ENCODE measurements at places on chromosomes 2 and 18.

DNA sequence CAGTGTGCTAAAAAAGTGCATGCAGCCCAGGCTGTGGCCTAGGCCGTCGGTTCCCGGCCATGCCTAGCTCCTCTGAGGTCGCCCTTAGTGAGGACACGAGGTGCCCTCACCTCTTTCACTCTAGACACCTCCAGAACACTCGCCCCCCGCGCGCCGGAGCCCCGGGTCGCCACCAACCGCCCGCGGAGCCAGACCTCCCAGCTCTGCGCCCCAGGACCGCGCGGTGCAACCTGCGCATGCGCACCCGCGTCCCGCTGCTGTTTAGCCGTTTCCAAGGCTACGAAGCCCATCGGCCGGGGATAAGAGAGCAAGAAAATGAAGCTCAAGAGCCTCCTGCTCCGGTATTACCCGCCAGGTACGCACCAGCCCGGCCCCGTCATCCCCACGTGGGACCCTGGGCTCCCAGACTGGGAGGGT lies at the start of gene DAW1:
Gene DAW1 (plus strand): TSS at position 257 of the 417 bp plus-strand sequence. CDS start 59 bp downstream, at position 316.
- DNase-seq, result no peak

- no peak for DNase-seq
Observed at GRCh38 chr2:216742411-216742810, 47.1 kb upstream of the IGFBP5 start.

GRCh38 chr2:241071677-241072111 lies 30.4 kb downstream of the MTERF4 start:
- DNase-seq, result no peak

GRCh38 chr2:21676676-21677075 lies 552.9 kb downstream of the TDRD15 start:
- DNase-seq, result no peak

DNA sequence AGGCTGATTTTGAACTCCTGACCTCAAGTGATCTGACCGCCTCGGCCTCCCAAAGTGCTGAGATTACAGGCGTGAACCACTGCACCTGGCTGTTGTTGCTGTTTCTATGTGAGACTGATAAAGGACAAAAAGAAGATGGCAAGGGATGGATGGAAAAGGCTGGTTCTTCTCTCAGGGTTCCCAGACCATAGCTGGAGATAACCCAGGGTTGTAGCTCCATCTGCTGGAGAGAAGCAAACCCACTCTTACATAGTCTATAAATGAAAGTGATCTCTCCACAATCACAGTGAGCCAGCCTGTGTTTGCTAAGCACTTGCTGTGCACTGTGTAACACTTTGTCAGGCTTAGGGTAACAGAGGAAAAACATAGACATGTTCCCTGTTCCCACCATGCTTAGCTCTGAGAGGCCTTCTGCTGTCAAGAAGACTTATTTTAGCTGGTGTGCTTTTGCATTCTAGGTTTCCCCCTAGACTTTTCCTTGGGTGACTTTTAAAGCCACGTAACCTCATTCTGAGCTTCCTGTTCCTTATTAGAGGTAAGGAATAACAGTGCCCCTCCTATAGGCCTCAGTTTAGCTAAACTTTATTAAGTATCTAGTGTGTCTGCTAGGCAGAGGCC lies 49.7 kb downstream of the LIMS1 start:
- peak; percentile 34 for DNase-seq

DNA sequence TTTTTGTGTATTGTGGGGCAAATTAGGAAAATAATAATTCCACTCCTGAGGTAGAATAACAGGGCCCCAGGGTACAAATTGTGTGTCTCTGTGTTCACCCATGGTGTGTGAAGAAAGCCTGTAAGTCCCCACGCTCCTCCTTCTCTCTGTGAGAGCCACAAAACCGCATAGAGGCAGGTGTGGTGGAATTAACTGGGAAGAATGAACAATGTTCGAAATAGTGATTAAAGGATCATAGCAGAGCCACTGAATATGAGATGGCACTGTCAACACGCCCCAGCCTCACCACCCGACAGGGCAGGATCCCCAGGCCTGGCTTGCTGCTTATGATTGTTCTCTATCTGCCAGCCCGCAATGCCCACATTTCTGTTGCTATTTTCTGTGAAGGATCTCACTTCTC lies 14.1 kb downstream of the IL1RN start:
- no peak for DNase-seq

GRCh38 chr2:19982268-19982667 lies 7.6 kb downstream of the WDR35 start:
- DNase-seq, result no peak

- no peak for DNase-seq
Observed at GRCh38 chr2:199467066-199467822, 9.5 kb upstream of the SATB2 start.

- no peak for DNase-seq
Observed at GRCh38 chr2:69157441-69157840, 144.5 kb downstream of the ANTXR1 start.

GRCh38 chr2:32937602-32938448 lies 8.9 kb upstream of the LTBP1 start:
- no peak for DNase-seq

DNA sequence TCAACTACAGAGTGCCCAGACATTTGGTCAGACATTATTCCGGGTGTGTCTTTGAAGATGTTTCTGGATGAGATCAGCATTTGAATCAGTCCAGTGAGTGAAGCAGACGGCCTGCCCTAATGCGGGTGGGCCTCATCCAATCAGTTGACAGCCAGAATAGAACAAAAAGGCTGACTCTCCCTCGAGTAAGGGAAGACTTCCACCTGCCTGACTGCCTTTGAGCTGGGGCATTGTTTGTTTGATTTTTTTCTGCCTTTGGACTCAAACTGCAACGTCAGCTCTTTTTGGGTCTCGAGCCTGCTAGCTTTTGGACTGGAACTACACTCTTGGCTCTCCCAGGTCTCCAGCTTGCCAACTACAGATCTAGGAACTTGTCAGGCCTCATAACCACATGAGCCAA lies 111.7 kb upstream of the AGAP1 start:
- DNase-seq, result no peak

GRCh38 chr2:2646433-2647051 lies 315.5 kb upstream of the MYT1L start:
- DNase-seq, result peak; percentile 13

DNA sequence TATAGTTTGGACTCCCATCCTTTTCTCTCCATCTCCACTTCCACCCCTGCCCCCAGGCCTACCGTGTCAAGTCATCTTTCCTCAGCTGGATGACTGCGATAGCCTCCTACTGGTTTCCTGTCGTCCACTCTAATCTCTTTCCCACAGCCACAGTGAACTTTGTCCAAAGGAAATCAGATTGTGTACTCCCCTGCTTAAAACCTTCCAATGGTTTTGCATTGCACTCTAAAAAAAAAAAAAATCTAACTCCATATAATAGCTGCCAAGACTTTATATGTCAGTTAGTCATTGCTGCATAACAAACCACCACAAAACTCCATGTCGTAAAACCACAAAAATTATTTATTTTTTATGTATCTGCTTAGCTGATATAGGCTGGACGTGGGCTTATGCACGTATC lies 160.2 kb upstream of the CCDC68 start:
- DNase-seq, result no peak

DNA sequence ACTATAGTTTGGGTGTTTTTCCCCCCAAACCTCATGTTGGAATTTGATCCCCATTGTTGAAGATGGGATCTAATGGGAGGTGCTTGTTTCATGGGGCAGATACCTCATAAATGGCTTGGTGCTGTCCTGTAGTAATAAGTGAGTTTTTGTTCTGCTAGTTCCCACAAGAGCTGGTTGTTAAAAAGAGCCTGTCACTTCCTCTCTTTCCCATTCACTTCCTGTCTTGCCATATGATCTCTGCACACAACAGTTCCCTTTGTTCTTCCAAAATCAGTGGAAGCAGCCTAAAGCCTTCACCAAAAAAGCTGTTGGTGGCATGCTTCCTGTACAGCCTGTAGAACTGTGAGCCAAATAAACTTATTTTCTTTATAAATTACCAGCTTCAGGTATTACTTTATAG lies 768.2 kb upstream of the VRK2 start:
- no peak for DNase-seq

DNA sequence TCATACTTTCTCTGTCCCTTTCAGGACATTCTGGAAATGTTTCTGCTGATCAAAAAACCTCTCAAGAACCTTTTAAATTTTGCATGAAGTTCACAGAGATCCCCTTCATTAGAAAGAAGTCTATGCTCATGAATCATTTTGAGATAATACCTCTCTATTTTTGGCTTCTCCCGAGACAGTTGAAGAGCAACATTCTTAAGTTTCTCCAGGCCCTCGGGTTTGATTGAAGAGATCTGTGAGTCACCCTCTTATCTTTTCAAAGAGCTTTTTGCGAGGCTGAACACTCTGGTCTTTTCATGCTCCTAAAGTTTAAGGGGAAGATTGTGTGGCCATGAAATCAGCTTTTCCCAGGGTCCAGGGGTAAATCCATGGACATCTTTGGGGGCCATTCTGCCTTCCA lies 354.2 kb downstream of the FBXO15 start:
- no peak for DNase-seq

DNA sequence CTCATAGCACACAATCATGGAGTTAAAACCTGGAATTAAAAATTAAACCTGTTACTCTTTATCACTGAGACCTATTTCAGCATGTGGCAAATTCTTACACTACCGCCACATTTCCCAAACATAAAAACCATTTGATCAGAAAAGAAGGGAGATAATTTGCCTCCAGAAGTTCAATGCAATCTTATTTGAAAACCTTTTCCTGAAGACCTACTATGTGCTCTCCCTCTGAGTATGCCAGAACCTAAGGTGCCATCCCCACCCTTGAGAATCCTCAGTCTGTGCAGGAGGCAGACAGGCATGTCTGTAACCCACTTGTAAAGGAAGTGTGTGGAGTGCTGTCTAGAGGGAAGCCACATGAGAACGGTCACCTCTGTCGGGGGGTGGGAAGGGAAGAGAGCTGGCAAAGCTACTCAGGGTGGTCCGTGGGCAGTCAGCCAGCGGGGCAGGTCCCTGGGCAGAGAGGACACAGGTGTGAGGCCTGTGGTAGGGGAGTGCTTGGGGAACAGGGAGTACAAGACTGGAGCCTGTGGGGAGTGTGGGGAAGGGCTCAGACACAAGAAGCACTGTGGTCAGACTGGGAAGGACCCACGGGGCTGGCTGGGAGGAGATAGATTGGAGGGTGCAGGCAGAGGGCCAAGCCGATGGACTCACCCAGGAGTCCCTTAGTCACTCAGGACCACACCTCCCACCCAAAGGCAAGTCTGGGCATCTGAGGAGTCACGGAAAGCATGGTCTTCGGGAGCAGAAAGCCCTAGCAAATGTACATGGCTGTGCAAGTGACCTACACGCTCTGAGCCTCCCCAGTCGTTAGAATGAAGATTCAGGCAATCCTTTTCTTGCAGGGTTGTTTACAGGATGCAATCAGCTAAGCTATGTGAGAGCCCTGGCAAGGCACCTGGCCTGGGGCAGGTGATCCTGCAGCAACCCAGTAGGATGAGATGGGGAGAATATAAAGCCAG lies 22.8 kb downstream of the CRACDL start:
- DNase-seq, result no peak

- peak; percentile 58 for DNase-seq
Observed at GRCh38 chr2:234446404-234447076, 50.3 kb downstream of the ARL4C start.

- no peak for DNase-seq
Observed at GRCh38 chr2:239115616-239116015, 267.7 kb downstream of the TWIST2 start.

DNA sequence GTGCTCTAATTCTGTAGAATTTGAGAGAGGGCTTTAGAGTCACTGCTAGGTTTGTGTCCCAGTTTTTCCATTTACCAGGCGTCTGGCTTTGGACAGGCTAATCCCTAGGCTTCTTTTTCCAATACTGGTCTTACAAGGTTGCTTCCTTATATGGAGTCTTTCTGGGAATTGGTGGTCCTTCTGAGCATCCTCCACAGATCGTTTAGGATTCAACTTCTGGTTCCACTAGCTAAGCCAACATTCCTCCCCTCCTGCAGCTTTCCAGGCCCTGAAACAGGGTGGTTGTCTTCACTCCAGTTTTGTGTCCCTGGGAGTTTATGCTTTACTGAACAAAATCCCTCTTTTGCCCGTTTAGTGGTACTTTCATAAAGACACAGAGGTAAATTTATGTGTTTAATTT lies 170.6 kb downstream of the CERS6 start:
- no peak for DNase-seq

DNA sequence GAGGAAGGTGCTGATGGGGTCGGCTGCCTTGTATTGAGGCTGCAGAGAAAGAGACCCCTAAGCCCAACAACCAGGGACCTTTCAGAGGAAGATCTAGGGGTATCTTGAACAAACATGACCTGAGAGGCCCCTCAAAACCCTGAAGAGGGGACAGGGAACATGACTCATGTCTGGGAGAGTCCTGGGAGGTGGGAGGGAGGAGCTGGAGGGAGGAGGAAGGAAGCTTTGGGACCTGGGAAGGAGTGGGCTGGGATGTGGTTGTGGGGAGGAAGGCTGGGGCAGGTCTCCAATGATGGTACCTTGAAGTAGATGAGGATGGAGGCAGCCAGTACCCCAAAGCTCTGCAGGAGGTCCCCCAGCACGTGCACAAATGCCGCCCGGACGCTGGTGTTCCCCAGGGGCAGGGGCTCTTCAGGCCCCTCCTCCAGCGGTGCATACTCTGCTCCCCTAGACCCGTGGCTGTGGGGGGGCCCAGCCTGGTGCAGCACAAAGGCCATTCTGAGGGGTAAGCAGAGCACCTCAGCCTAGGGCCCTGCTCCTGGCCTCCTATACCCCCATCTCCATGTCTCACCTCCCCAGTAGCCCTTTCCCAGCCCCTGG lies 5.9 kb downstream of the SLC30A3 start:
- no peak for DNase-seq

DNA sequence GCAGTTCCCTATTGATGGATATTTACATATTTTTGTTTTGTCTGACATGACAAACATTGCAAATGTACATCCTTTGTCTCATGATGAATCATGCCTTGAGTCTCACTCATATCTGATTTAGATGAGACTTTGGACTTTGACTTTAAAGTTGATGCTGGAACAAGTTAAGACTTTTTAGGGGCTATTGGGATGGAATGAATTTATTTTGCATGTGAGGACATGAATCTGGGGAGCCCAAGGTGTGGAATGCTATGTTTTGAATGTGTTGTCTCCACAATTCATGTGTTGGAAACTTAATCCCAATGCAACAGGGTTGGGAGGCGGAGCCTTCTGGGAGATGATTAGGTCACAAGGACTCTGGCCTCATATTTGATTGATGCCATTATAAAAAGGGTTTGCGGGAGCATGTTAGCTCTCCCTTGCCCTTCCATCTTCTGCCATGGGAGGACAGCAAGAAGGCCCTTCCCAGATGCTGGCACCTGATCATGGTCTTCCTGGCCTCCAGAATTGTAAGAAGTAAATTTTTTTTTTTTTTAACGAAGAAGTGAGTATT lies 29.1 kb upstream of the INO80D start:
- no peak for DNase-seq

Data from stimulated activated CD8-positive, alpha-beta memory T cell treated with anti-CD3 and anti-CD28 coated beads, Interleukin-15, amount 100 ng/mL, for 4 hours (primary cell).